ENCODE measurements at places on chromosomes 12 and 14.
A peak's percentile ranks its signal among the peaks of the same experiment; 100 is the strongest.

- DNase-seq, result peak; percentile 29
Observed at GRCh38 chr14:95609398-95609990, 74.6 kb downstream of the GLRX5 start.

DNA sequence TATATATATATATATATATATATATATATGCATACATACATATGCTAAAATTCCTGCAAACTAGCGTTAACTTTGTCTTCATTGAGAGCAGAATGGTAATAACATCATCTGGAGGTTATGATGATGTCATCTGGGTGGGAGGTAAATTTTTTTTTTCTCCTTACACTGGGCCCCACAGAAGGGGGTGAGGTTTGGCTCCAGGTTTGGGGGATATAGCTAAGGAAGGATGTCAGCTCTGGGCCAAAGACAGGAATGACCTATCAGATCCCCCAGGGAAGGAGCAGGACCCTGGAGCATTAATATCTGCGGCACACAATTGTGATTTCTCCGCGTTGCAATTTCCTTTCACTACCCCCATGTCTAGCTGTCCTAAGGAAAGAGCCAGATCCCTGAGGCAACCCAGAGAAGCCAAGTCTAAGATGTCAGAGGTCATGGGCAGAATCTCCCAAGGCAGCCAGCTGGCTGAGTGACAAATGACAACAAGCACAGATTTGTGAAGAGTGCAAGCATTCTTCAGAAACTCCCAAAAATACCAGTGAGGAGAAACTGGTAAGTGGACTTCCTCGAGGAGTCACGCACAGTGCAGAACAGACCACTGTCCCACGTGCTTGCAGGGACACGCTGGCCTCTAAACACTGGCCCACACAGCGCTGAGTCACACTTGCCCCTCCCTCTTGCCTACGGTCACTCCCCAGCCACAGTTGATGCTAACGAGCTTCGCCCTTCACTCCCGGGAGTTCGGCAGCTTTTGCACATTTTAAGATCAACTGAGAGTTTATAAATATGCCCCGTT, 9.9 kb downstream of the UBC start:
- peak; percentile 85 for DNase-seq

- peak; percentile 56 for DNase-seq
Observed at GRCh38 chr12:57888409-57889157, 42.1 kb upstream of the CTDSP2 start.

- no peak for DNase-seq
Observed at GRCh38 chr12:7502612-7503011, 965 bp downstream of the CD163 start.

- no peak for DNase-seq
Observed at GRCh38 chr14:65106736-65107135, 4.4 kb upstream of the MAX start.

All from endothelial cell of umbilical vein (primary cell).